Fibroblast of skin of scalp (primary cell): ENCODE measurements at places on chromosomes 16 and 17.
A peak's percentile ranks its signal among the peaks of the same experiment; 100 is the strongest.

DNA sequence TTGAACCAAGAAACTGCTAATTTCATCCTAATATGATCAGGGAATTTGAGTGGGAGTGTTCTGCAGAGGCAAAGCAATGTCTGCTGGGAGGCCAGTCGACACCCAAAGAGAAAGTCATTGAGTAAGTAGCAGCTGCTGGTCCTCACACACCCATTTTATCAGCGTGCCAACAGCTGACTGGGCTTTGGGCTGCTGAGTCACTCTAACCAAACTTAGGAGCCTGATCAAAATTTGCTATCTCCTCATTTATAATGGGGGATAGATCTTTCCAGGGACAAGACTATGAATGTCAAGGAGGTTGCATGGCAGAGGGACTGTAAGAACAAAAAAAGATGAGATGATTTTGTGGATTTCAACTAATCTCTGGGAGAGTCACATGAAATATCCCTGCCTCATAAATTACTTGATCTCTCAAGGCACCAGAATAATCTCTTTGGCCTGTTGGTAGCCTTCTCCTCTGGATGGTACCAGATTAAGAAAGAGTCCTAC, 32.9 kb downstream of the CPSF4L start:
- DNase-seq, result peak; percentile 79

DNA sequence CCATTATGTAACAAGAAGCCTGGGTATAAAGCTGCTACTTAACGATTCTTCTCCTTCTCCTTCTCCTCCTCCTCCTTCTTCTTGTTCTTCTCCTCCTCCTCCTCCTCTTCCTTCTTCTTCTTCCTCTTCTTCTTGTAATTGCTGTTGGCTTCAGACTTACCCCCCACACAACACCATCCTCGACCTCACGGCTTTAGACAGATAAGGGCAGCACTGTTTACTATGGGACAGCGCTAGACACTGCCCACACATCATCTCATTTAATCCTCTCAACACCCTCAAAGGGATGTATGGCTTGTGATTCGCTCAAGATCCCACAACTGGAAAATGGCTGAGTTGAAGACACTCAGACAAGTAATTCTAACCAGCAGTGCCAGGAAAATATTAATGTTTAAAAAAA, 60.6 kb upstream of the NOG start:
- DNase-seq, result no peak

- no peak for DNase-seq
Measured at GRCh38 chr17:57270801-57271245, 14.5 kb downstream of the MSI2 start.

DNA sequence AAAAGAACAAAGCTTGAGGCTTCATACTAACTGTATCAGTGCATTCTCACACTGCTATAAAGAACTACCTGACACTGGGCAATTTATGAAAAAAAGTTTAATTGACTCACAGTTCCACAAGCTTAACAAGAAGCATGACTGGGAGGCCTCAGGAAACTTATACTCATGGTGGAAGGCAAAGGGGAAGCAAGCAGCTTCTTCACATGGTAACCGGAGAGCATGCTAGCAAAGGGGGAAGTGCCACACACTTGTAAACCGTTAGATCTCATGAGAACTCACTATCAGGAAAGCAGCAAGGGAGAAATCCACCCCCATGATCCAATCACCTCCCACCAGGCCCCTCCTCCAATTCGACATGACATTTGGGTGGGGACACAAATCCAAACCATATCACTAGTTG, 25.3 kb downstream of the CTRB2 start:
- DNase-seq, result no peak

DNA sequence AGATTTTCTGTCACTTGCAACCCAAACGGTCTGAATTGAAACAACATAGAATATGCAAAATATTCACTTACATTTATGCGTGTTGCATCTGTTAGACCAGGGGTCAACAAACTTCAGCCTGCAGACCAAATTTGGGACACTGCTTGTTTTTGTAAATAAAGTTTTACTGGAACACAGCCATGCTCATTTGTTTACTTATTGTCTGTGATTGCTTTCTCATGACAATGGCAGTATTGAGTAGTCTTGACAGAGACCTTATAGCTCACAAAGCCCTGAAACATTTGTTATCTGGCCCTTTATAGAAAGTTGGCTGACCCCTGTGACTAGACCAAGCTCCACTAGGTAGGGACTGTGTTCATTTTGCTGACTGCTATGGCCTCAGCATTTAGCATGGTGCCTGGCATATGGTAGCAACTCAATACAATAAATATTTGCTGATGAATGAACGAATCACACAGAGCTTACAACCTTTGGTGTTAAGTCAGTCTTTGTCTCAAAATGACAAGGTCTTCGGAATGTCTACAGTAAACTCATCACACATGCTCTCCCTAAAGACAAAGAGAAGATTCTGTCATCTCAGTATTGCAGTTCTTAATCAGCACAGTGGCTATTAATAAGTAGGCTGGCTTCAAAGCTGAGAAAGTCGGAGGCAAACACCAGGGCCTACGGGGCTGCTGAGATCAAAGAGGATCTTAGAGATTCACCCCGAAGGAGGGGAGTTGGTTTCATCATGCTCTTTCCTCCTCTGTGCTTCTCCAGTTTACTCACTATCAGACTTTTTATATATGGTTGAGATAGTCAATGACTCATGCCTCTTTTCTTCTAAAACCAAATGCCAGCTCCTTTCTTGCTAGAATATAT, 95.2 kb upstream of the AXIN2 start:
- peak; percentile 21 for DNase-seq

- DNase-seq, result no peak
Measured at GRCh38 chr16:57676553-57677085, 8.5 kb downstream of the ADGRG3 start.

DNA sequence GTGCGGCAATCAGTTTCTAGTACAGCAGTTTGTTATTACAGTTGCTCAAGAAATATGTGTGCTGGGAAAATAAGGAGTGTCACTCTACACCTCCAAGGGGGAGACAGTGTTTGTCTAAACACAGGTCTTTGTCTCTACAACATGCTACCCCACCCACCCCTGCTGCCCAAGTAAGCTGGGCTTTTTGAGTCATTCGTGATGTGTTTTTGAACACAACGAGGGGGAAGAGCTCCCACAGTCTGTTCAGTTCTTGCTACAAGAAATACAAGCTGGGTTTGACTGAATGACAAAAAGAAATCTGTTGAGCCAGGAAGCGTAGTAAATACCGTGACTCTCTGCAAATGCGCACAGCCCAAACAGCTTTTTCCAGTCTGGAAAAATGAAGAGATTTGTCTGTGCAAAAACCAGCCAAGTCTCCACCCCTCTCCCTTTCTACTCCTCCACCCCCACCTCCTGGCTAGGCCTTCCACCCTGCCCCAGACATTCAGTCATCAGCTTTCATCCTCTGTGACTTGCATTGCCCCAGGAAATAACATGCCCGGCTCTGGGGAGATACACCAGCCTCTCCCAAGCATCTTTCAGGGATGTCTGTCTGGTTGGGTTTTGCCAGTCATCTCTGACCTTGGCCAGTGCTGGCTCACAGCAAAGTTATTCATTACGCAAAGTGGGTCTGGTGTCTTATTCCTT, 25.7 kb downstream of the CHD9 start:
- peak; percentile 84 for DNase-seq

DNA sequence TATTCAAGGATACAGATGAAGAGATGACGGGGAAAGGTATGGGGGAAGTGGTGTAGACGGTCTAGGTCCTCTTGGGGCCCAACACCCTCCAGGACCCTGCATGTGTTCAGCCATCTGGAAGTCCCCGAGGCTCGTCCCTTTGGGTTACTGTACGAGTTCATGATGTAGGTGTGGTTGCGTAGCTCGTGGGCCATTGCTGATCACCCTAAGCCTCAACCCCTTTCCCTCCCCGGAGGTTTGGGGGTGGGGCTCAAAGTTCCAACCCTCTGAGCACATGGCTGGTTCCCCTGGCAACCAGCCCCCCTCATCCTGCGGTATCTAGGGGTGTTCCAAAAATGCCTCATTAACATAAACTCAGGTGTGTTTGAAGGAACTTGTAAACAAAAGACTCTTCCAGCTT, 98.8 kb upstream of the METRNL start:
- no peak for DNase-seq

GRCh38 chr17:75006653-75007052, 5.8 kb upstream of the MRPL58 start:
- no peak for DNase-seq

DNA sequence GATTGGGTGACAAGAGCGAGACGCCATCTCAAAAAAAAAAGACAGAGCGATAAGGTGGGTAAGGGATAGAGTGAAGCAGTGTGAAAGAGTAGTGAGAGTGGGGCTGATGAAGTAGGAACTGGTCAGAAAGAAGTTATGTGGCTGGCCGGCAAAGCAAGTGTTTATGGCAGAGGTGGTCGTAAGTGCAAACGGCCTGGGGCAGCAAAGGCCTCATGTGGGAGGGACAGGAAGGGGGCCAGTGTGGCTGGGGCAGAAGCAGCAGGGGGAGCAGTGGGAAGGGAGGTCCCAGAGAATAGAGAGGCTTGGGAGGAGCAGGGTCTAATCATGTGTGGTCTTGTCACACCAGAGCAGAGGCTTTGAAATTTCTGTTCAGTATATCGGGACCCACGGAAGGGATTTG, 186.2 kb downstream of the HS3ST3B1 start:
- no peak for DNase-seq

DNA sequence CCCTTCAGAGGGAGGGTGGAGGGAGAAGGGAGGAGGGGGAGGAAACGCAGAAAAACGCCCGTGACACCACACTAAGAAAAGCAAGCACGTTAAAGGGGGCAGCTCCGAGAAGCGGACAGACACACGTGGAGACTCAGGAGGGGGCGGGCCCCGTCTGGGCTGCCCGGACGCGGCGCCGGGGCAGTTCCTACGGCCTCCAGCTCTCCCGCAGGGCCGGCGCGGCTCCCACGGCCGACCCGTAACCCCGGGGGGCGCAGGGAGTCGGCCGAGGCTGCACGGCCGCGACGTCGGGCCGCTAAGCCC, 362 bp downstream of the KLHDC4 start:
- no peak for DNase-seq

GRCh38 chr17:4771519-4772234, at the start of gene TM4SF5:
Gene TM4SF5 (plus strand): TSS chr17:4771886. CDS start chr17:4771923, 37 bp downstream.
- DNase-seq, result no peak

DNA sequence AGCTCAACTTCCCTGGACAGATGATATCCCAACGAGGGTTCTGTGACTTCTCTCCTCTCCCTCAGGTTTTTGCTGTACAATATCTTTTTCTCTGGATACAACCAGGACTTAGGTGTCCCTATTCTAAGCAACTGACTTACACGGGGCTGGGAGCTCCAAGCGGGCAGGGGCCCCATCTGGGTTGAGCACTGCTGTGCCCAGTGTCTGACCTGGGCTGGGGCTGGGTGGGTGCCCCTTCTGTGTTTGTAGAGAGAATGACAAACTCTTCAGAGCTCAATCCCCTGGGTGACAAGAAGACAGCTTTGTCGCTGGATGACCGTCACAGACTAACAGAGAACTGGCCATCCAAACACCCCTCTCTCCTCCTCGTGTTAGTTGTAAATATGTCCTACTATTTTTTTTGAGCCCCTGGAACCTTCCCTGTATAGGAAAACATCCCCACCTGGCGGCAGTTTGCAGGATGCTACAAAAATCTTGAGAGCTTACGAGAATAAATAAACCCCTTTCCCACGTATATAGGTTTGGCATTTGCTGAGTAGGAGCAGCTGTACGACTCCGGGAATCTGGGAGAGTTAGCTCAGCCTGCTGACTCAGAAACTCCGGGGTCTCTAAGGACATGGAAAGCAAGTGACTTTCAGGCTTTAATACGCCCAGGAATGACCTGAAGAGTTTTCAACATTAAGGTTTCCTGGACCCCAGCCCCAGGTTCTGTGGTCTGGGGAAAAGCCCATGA, 23.7 kb upstream of the RCVRN start:
- peak; percentile 86 for DNase-seq

GRCh38 chr16:69593751-69594255, 28.0 kb downstream of the NFAT5 start:
- no peak for DNase-seq

- no peak for DNase-seq
Measured at GRCh38 chr17:42797067-42798007, 1.2 kb downstream of the COA3 start.

- DNase-seq, result no peak
Measured at GRCh38 chr17:75897160-75898019, 639 bp upstream of the TRIM65 start.

- DNase-seq, result no peak
Measured at GRCh38 chr16:71920658-71921057, 25.3 kb downstream of the IST1 start.

DNA sequence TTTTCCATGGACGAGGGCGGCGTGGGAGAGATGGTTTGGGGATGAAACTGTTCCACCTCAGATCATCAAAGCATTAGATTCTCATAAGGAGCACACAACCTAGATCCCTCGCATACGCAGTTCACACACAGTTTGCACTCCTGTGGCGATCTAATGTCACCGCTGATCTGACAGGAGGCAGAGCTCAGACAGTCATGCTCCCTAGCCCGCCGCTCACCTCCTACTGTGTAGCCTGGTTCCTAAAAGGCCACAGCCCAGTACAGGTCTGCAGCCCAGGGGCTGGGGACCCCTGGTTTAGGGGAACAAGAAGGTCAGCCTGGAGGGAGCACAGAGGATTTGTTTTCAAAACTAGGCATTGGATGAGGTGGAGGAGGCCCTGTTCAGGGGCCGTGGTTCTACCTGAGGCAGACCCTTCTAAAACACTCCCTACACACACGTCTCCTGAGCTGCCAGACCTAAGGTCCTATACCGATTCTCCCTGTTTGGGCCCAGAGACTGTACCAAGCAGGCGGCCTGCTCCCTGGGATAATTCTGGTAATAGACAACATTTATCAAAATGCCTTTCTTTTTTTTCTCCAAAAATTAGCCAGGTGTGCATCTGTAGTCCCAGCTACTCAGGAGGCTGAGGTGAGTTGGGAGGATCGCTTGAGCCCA, 38.6 kb downstream of the AXIN2 start:
- no peak for DNase-seq

DNA sequence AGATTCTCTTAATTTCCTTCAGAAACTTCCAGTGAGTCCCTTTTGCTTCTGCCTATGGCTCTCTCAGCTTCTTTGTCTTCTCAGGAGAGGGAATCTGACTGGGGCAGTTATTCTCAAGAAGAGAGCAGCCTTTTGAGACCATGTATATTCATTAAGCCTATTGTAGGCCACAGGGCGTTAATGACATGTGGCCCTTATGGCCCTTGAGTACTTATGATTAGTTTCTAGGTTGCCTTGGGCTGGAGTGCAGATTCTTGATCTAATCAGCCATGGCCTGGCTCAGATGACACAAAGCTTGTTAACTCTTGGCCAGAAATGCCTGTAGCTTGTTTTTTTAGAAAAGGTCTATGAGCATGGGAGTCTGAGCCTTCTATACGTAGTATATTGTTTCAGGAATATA, 17.4 kb downstream of the MFSD11 start:
- no peak for DNase-seq

- peak; percentile 43 for DNase-seq
Measured at GRCh38 chr16:68091380-68092261, 6.5 kb downstream of the NFATC3 start.

DNA sequence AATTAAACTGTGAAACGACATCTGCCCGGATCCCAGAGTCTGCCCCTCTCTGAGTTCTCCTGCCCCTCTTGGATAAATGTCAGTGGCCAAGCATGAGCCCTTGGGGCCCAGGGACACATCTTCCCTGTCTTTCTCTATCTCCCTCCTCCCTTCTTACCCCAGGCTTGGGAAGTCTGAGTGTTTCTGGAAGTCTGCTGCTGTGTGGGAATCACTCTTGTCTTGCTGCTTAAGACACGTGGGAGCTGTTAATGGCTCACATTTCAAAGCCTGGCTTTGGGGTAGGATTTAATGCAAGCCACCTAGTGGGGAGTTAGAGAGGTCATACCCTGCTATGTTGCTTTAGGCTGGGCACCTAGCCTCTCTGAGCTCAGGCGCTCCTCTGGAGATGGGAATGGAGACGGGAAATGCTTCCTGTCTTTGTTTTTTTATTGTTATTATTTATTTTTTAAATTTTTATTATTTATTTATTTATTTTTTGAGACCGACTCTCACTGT, 218.5 kb upstream of the CIBAR2 start:
- DNase-seq, result peak; percentile 89
